NCI-H460 (cell line): ENCODE measurements at places on chromosomes 12 and 14. TPM values are rescaled to one million over a fixed set of nuclear protein-coding genes. Genes with fewer than 3 reads are reported as not detected.

GRCh38 chr14:68728342-68729106 lies 64.3 kb downstream of the ZFP36L1 start:
- DNase-seq = no peak

DNA sequence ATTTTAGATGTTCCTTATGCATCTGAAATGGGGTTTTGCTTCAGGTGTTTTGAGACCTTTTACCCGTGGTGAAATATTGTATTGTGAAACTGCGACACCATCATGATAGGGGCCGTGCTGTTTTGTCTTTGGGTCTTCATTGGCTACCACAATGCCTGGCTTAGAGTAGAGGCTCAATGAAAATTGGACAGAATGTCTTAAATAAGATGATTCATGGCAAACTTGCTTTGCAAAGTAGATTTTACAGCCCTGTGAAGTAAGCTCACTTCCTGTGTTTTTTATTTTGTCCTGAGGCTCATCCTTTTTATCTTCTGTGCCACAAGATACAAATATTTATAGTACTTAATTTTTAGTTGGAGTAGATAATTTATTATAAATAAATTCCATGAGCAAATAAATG lies 111.3 kb upstream of the FRMD6 start:
- no peak for DNase-seq

DNA sequence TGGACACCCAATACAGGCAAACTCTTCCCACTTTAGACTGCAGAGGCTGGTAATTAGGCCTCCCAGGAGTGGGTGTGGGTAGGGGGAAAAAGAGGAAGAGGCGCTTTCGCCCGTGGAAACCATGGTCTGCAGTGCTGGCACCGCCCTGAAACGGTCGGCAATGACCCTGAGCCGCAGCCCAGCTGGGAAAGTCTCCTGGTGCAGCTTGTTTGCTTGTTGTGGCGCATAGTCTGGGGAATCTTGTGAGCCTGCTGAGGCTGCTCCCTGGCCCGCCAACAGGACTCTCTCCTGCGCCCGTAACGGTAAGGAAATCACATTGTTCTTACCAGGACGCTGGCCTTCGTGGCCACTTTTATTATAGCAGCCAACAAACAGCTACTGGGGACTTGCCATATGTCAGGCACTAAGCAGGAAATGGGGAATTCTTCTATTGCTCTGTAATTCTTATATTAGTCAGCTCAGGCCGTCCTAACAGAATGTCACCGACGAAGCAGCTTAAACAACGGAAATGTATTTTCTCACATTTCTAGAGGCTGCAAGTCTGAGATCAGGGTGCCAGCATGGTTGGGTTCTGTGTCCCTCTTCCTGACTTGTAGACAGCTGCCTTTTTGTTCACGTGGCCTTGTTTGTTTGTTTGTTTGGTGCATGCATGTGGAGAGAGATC lies 52.5 kb upstream of the RIN3 start:
- DNase-seq = no peak

- no peak for DNase-seq
Measured at GRCh38 chr12:54126696-54127537, 61.9 kb downstream of the SMUG1 start.

CCDC177 gene
- total RNA-seq = not detected in 2 replicates
